Peyer's patch (tissue), 4 donors: ENCODE measurements at places on chromosomes 12 and 14.

DNA sequence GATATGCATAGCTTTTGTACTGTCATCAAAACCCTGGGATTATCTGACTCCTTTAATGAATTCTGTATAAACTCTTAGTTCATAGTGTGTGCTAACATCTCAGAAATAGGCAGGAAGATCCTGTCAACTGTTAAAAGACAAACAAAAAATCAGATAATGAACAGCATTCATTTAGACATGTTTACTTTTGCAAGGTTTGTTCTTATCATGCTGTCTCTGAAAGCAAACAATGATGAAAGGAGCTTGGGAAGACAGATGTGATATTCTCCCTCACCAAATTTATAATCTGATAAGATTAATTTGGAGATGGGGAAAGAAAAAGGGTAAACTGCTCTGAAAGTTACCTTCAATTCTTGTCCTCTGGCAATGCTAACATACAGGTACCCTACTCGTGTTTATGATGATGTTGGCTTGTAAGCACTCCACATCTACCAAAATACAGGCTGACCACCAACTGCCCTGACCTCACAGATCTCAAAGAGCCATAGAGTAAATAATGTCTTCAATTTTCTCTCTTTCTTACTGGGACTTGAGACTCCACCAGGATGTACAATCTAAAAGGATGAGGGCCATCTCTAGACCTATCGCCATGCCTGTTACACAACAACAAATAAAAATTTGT is 233.8 kb downstream of the SSPN start:
- DNase-seq: no peak

DNA sequence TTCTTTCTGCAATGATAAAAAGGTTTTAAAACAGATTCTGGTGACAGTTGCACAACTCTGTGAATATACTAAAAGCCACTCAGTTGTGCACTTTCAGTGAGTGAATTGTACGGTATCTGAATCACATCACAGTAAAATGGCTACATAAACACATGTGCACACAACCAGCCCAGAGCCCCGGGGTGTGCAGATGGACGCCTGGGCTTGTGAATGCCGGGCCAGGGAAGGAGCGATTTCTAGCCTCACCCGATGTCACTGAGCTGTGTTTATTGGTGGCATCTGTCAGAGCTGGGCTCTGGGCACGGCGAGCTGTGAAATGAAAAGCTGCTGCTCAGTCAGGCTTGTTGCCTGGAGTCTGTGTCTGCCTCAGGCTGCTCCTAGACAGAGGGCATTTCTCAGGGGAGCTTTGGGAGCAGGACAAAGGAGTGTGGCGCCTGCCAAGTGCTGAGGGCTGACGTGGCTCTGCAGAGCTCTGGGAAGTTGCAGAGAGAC is 25.9 kb downstream of the RHOF start:
- no peak for DNase-seq

- no peak for DNase-seq
These were observed 3.8 kb downstream of the SRSF9 start for GRCh38 chr12:120465756-120466155.

DNA sequence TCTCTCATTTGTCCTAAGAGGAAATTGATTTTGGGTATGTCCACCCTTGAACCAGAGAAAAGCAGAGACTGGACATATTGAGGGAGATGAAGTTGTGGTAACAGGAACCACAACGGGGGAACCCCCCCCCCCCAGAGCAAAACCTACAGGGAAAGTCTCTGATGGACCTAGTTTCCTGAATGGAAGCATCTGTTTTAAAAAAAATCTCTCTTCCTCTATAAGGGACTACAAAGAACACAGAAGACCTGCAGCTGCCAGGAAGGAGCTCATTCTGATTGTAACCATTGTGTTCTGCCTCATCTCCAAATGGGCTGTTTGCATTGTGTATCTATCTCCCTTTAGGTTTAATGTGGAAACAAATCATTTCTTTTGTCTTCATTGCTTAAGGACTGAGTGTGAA is 13.4 kb downstream of the C1S start:
- DNase-seq: no peak

- DNase-seq: no peak
These were observed 116.0 kb downstream of the PPP1R12A start for GRCh38 chr12:79818856-79819255.

GRCh38 chr12:32334371-32334777 is 65.0 kb upstream of the FGD4 start:
- no peak for DNase-seq

- DNase-seq: no peak
These were observed 49.7 kb downstream of the DDX51 start for GRCh38 chr12:132094269-132094891.
